ENCODE measurements at places on chromosomes 3 and 15.
A peak's percentile ranks its signal among the peaks of the same experiment; 100 is the strongest.

DNA sequence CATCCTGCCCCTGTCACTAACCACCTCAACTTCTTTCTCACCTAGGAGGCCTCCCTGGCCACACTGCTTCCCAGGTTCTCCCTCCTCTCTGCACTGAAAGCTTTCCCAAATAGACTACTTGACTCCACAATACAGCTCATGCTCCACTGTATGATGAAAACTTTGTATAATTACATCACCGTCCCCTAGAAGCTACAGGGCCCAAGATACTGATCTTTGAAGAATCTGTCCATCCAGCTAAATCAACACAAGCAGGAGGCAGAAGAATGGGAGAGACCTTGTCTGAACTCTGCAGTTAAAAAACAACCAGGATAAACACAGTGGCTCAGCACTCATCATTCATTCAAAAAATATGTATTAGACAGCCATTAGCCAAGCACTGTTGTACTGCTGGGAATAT, 26.4 kb upstream of the RPS17 start:
- no peak for DNase-seq

- no peak for DNase-seq
Measured at GRCh38 chr3:180250172-180250571, 213.4 kb upstream of the PEX5L start.

DNA sequence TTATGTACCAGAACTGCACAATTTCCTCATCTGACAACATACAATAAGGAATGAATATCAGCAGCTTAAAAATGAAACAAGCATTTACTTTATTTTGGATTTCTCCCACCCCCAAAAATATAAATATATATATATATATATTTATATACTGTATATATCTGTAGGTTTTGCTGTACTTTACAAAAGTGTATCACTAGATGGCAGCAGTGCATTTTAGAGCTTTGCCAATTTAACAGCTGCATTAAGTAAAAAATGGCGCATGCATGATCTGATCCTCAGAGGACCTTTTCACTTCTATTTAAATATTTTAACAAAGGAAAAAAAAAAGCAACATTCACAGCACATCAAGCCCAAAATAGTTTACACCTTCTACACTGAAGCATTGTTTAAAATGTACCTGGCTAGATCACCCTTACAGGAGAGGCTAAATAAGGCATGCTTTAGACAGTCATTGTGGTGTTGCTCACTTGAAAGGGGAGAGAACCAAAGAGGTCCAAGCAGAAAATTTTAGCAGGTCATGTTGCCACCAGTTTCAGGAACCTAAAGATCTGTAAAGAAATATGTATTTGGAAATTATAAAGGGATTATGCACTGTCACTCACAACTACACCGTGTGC, 72.6 kb downstream of the NPTN start:
- DNase-seq, result peak; percentile 36

DNA sequence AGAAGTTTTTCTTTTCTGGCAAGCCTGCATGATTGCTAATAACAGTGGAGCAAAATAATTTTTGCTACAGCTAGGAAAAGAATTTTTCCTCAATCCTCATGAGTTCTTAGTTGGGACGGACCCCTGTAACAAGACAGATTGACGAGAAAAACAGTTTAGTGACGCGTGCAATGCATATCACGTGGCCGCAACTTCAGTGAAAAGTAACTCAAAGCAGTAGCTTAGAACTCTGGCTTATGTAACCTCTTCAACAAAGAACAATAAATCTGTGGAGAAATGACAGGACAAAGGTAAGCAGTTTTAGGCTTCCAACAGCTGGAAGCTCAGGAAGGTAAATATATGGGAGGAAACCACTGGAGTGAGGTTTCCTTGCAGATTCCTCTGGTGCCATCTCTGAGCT, 19.7 kb downstream of the FAM107A start:
- DNase-seq, result no peak

GRCh38 chr3:50323614-50324199, 1.2 kb upstream of the HYAL2 start:
- DNase-seq, result no peak

GRCh38 chr15:78194568-78194925, 39.8 kb downstream of the ACSBG1 start:
- no peak for DNase-seq

DNA sequence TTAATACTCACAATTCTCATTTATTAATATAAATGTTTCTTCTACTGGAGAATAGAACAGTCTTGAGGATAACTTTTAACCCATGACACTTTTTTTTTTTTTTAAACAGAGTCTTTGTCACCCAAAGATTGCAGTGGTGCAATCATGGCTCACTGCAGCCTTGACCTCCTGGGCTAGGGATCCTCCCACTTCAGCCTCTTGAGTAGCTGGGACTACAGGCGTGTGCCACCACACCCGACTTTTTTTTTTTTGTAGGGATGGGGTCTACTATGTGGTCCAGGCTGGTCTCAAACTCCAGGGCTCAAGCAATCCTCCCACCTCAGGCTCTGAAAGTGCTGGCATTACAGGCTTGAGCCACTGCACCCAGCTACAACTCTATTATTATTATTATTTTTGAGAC, 34.5 kb downstream of the PIK3CB start:
- DNase-seq, result no peak

DNA sequence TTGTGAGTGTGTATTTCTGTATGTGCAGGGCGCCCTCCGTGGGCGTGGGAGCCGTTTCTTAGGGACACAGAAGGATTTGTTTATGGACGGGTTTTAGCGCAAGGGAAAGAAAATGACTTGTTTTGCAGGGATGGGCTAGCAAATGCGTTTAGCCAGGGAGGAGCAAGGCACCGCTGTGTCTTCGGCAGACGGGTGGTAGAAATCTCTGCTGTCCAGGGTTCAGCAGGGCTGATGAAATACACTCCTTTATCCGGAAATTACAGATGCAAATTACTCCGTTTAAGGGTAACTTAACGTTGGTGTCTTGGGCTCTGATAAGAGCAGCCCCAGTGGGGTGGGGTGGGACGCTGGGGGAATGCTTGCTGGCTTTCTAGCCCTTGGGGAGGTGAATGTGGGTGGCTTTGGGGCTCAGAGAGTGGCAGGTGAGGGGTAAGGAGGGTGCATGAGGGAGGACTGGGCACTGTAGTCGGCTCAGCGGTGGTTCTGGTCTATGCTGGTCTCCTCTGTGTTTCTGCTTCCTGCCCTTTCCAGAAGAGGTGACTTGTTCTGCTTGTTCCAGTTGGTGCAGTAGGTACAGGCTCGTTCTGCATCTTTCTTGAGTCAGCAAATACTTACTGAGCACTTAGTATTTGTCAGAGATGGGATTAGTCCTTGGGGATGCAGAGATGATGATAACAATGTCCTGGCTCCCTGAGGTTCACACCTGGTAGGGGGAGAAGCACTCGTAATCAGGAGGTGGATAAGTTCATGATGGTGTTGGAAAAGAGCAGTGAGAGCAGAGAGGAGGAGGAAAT, 954 bp downstream of the SV2B start:
- no peak for DNase-seq

- DNase-seq, result no peak
Measured at GRCh38 chr3:18057471-18058091, 315.1 kb upstream of the TBC1D5 start.

DNA sequence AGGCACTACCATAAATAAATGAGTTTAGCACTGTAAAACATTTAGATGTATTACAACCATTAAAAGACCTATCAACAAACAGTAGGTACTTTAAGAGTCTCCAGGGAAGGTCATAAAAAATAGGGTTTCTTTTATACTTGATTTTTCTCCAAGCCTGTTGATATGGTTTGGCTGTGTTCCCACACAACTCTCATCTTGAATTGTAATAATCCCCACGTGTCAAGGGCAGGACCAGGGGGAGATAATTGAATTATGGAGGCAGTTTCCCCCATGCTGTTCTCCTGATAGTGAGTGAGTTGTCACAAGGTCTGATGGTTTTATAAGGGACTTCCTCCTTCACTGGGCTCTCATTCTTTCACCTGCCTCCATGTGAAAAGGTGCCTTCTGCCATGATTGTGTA, 468.9 kb upstream of the UBE2E2 start:
- no peak for DNase-seq

DNA sequence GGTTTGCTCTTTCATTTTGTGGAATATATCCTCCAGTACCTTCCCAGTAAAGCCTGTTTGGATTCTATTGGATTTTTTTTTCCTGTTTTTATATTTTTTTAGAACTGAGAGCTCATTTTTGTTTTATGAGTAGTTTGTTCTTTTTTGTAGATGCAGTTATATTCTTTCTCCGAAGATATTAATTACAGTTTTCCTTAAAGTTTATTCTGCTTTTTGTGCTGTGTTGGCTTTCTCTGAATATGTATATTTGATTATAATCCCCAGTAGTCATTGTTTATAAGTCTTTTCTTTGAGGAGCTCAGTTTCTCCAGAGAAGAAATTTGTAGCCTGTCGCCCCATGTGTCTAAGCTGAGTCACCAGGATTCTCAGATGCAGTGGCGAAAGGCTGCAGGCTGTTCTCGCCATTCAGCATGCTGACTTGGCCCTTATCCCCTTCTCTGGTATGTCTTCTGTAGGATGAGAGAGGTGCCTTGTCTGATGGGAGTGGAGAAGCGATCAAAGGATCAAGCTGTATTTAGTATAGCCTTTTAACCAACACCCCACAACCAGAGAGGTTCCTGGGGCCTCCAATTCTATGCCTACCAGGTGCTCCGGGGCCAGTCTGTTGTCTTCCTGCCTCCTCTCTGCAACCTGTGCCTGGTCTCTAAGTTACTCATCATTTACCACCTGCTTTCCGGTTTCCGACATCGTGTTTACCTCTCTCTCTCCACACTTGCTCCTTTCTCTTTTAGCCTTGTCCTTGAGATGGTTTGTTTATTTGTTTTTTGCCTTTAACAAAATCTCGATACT, 31.7 kb upstream of the MFSD1 start:
- no peak for DNase-seq

DNA sequence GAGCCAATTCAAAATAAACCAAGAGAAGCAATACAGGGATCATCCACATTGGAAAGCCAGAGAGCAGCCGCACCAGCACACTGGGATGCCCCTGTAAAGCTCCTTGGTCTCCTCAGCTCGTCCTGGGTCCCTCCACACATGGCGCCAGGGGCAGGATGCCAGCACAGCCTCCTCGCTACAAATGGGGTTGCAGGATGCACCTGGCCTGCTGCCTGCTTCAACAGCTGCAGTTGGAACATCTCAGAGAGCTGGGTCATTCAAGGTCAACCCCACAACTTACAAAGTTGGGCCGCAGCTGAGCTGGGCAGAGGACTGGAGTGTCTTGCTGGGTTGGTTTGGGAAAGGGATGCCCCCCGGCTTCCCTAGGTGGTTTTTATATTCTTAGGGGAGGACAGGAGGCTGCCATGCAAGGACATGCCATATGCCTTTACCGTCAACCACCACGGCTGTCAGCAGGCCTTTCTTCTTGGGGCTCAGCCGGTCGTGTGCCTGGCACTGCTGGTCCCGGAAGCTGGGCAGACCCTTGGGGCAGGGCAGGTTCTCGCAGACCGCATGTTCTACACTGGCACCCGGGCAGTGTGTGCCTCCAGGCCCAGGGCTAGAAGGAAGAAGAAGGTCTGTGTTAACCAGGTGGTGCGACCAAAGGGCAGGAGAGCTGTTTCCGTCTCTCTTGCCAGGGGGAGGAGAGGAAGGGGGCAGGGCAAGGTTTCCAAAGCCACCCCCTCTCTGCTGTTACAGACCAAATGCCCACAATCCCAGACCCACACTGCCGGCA, 225.2 kb downstream of the ADAMTS17 start:
- no peak for DNase-seq

GRCh38 chr3:69970827-69971226, 28.7 kb upstream of the SAMMSON start:
- no peak for DNase-seq

GRCh38 chr3:195543500-195544229, 540 bp upstream of the PPP1R2 start:
- DNase-seq, result no peak

DNA sequence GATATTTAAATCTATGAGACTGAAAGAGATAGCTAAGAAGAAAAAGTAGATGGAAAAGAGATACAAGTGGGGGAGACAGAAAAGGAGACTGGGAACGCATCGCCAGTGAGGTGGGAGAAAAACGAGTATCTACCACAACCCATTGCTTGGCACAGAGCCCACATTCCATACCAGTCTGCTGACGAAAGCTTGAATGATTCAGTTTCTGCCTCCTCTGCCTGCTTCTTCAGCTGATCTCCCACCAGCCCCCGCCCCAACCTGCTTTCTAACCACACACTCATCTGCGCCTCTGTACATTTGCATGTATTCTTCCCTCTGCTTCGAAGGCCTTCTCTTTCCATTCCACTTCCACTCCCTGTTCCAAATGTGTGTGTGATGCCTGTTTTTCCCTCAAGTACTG, 188.1 kb downstream of the USP13 start:
- no peak for DNase-seq

GRCh38 chr3:38473229-38473628, 19.5 kb downstream of the ACVR2B start:
- DNase-seq, result no peak

DNA sequence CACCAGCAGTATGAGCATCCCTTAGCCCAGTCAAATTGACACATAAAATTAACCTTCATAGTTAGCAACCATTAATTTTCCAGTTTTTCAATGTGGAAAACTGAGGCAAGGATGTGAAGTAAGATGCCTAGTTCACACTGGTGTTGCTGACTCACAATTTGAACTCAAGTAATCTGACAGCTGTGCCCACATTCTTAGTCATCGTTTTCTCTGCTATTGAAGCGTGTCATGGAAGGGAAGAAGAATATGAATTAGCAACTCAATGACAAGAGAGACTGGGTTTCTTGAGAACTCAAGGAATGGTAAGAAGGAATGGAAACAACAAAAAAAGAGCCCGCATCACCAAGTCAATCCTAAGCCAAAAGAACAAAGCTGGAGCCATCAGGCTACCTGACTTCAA, 261.4 kb downstream of the EPHA3 start:
- DNase-seq, result no peak

GRCh38 chr15:70473581-70474370, 289.6 kb downstream of the UACA start:
- no peak for DNase-seq

- peak; percentile 53 for DNase-seq
Measured at GRCh38 chr3:141441381-141442364, 45.2 kb upstream of the RASA2 start.

Data from CD4-positive, alpha-beta memory T cell (primary cell).